CMK (cell line): ENCODE measurements at places on chromosomes 13 and 19.

GRCh38 chr19:29491995-29492577 is 33.7 kb upstream of the VSTM2B start:
- no peak for DNase-seq

- DNase-seq, result no peak
Observed at GRCh38 chr13:26379831-26380230, 125.9 kb downstream of the CDK8 start.

DNA sequence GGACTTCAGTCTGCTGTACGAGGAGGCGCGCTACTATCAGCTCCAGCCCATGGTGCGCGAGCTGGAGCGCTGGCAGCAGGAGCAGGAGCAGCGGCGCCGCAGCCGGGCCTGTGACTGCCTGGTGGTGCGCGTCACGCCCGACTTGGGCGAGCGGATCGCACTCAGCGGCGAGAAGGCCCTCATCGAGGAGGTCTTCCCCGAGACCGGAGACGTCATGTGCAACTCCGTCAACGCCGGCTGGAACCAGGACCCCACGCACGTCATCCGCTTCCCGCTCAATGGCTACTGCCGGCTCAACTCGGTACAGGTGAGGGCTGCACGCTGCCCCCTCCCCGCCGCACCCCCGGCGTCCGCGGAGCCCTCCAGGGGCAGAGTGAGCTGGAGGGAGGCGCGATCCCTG is 14.6 kb downstream of the KCTD15 start:
- no peak for DNase-seq

GRCh38 chr19:55312621-55313512 is 12.3 kb downstream of the TMEM150B start:
- DNase-seq, result no peak

DNA sequence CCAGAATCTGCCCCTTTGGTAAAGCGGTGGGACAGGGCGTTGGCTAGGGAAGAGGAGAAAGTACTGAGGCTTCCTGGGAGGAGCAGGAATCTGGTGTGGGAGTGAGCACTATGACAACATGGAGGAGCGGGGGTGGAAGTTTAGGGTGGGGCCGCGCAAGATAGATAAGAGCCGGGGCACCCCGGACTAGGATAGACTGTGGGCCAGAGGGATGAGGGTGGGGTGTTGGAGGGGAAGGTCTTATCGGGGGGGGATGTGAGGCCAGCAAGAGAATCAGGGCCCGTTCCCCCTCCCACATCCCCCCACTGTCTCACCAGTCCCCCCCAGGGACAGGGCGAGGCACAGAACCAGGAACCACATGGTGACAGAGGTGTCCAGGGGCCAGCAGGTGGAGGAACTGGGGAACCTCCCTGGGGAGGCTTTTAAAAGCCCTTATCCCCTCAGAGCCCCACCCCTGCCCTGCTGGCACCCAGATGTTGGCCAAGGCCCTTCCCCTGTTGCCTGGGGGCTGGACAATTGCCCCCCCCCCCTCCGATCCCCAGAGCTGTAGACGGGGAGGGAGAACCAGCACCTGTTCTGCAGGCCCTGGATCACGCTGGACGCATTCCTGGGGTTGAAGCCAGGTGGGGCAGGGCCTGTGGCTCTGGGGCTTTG is at the start of gene KLK1:
Gene KLK1 (minus strand): TSS at position 399 of the 654 bp plus-strand sequence. CDS start 39 bp downstream, at position 360.
- no peak for DNase-seq

- DNase-seq, result no peak
Observed at GRCh38 chr19:19278315-19278714, 5.2 kb upstream of the TM6SF2 start.
